ENCODE measurements at places on chromosomes 3 and 15.

- DNase-seq: no peak
Measured at GRCh38 chr3:44337248-44337785, 1.2 kb upstream of the TCAIM start.

- no peak for DNase-seq
Measured at GRCh38 chr3:165859061-165859460, 21.8 kb upstream of the BCHE start.

DNA sequence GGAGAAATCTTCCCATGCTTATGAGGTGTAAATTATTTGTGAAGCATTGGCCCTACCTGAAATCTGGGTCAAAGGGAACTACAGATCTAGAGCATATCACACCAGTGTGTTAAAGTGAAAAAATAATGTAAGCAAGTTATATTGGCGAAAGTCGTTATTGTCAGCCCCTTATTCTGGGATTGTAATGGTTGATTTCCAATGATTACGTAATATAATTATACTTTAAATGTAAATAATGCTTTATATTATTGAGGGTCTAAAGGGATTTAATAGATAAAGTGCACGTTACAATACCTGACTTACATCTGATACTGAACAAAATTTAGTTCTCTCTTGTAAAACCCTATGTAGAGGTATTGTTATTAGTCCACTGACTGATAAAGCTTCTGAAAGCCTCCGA, 101.2 kb downstream of the NEO1 start:
- DNase-seq: no peak

DNA sequence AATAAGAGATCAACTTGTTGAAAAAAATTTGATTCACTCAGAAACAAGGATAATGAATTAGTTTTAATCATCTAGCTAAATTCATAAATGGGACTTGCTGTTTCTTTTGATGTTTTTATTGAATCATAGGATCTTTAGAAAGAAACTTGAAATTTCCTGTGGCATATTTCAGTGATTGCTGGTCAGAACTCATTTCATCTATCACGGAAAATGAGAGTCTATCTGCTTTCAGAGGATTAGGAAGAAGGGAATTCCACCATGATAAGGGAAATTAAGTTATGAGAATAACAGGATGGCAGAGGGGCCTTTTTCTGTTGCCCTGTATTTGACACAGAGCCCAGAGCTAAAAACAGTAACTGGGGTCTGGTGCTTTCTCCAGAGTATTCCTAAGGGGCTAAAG, 44.9 kb upstream of the CCNL1 start:
- no peak for DNase-seq

DNA sequence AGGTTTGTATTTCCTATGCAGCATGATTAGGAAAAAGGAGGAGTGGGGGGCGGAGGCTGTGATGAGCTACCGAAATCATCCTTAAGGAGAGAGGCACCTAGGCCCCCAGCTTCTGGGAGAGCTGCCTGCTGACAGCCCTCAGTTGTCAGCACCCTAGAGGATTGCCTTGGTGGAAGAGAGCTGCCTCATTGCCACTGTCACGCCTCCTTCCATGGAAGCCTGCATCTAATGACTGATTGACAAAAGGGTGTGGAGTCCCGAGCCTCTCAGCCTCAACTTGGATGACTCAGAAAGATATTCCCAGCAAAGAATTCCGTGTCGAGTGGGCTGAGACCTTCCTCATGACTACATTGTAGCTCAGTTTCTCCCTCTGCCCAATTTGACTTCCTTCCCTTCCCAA, 320.4 kb upstream of the PROK2 start:
- DNase-seq: no peak

DNA sequence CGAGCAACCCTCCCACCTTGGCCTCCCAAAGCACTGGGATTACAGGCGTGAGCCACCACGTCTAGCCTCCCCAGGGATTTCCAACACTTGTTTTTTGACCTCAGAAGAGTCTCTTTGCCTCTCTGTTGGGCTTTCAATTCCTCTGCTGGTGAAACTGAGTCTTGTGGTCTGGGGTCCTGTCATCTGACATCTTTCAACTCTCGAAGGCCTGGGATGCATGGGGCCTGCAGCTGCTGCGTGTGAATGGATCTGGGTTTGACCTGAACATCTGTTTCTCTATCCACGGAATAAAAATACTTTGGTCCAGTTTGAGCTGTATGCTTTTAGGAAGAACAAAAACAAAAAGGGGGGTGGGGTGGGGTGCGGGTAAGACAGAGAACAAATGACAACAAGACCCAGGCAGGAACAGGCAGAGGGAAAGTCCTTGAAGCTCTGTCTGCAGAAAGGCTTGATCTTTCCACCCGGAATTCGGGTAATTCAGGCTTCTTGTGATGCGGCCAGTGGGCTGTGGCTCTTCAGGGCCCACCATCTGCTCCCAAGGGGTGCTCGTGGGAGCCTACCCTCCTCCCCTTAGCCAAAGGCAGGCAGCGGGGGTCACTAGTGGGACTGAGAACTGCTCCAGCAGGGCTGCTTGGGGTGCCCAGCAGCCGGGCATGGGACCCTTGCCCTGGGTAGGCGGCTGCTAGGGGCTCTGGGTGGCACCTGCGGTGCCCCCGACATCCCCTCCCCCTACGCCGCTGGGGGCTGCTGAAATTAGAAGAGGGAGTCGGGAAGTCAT, 71.5 kb downstream of the SLC12A8 start:
- no peak for DNase-seq

DNA sequence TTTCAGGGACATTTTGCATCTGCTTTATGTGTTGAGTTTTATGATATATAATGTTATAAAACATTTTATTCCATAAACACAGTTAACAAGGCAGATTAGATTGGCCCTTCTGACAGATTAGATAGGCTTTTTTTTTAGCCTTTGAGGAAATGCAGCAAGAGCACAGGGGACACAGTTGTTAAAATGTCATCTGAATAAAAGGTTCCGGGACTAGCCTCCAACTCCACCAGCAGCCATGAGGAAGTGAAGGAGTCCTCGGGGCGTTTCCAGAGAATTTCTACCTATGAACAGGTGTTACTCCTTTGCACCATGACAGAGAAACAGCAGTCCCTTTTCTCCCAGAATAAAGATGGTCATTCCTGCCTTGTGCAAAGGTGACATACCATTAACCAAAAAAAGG, 167.8 kb upstream of the KBTBD8 start:
- DNase-seq: no peak

- DNase-seq: no peak
Measured at GRCh38 chr15:66943456-66944095, 121.8 kb upstream of the SMAD3 start.

GRCh38 chr15:43879386-43880355, 52.9 kb downstream of the WDR76 start:
- no peak for DNase-seq

GRCh38 chr3:178036451-178037144, 499.6 kb upstream of the KCNMB2 start:
- no peak for DNase-seq

DNA sequence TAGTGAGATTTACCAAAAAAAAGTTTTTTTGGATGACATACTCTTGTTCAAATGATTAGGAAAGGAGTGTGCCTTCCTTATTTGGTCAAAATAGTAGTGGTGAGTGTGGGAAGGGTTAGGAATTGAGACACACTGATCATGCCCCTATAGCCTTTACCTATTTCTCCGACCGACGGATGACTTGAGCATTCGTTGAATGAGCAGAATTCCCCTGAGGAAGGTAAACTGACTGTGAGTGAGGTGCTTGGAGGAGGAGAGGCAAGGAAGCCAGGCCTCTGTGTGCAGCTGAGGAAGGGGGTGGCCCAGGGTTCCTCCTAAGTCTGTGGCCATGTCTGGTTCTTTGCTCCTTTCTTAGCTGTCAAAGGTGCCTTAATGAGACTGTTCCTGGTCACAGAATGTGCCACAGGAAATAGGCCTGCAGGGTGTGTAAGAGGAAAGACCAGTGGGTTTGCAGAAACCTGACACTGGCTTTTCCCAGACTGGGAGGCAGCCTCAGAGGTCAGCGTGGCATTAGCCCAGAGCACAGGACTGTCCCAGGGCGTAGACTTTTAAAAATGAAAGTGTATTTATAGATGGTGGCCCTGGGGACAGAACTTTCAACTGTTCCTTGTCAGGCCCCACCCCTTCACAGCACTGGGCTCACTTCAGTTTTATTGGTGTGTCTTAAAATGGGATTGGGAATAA, 307.7 kb upstream of the C2CD4B start:
- no peak for DNase-seq

- DNase-seq: no peak
Measured at GRCh38 chr3:183375787-183376186, 52.6 kb downstream of the MCF2L2 start.

GRCh38 chr3:128480717-128481437, 12.1 kb downstream of the GATA2 start:
- no peak for DNase-seq

GRCh38 chr15:42721016-42721415, 15.9 kb downstream of the CDAN1 start:
- no peak for DNase-seq

DNA sequence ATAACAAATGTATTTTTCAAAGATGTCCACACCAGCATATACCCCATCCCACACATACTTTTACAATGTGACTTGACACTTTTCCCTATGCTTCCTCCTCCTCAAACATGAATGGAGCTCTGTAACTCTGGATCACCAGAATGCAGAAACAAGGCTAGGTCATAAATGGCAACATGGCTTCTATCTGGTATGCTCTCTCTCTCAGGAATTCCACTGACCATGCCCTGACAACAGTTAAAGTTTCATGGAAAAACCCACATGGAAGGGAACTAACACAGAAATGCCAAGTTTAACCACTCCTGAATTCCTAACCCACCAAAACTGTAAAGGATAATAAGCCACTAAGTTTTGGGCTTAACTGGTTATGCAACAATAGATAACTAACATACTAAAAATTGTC, 19.9 kb downstream of the MYO9A start:
- DNase-seq: no peak

- peak; percentile 74 for DNase-seq
Measured at GRCh38 chr3:115783938-115784738, 160.8 kb downstream of the GAP43 start.

GRCh38 chr3:80238606-80239005, 470.8 kb upstream of the ROBO1 start:
- no peak for DNase-seq

GRCh38 chr3:152050903-152051302, 177.5 kb downstream of the SUCNR1 start:
- DNase-seq: no peak

DNA sequence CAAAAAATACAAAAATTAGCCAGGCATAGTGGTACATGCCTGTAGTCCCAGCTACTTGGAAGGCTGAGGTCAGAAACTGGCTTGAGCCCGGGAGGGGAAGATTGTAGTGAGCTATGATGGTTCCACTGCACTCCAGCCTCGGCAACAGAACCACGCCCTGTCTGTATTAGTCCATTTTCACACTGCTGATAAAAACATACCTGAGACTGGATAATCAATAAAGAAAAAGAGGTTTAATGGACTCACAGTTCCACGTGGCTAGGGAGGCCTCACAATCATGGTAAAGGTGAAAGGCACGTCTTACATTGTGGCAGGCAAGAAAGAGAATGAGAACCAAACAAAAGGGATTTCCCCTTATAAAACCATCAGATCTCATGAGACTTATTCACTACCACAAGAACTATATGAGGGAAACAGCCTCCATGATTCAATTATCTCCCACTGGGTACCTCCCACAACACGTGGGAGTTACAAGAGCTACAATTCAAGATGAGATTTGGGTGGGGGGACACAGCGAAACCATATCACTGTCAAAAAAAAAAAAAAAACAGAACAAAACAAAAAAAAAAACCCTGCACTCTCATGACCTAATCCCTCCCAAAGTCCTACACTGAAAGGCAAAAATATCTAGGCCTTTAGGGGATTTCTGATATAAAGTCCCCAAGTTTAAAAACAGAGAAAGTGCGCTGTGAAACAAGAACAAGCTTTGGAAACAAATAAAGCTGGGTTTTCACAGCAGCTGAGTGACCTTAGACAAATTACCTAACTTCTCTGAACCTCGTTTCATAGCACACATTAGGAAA, 224.7 kb downstream of the IGSF11 start:
- DNase-seq: no peak

GRCh38 chr15:22855791-22856190, 17.3 kb downstream of the NIPA2 start:
- no peak for DNase-seq

DNA sequence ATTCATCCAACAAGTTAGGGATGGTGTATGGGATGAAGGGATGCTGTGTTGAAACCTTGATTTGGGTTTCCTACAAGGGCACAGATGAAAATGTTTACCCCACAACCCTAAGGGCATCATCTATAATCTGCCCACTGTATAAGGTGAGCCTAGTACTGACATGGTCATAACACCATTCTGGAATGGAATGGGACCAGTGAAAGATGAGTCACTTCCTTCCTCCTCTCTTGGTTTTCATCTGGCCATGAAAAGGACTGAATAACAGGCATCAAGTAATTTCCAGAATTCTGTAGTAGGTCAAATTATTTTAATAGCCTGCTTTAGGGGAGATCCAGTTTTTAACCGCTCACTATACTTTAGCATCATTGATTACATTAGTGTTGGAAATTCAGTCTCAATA, 538.6 kb downstream of the NR2F2 start:
- DNase-seq: no peak

DNA sequence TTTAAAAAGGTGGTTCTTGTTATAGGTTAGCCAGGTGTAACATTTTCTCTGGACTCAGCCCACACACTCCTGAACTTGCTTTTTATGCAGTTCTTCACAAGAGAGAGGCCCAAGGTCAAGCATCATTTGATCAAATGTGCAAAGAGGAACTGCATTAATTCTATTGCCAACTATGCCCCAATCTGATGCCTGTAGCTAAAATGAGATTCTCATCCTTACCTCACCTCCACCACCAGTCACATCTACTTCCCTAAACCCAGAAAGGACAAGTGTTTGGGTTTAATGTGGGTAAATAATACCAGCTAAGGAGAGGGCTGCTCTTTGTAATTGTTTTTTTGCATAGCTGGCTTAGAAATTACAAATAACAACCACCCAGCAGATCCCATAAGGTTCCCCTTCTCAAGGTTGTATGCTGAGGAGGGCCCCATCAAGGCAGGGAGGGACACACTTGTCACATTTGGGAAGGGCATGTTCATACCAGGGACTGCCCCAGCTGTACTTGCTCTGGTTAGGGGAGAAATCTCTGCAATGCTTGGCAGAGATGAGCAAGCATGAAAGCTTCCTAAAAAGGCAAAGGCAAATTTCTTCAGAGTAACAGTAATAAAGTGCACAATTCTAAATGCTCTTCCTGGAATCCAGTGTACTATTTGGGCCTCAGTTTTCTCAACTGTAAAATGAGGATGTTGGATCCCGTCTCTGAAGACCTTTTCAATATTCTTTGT, 76.2 kb downstream of the TGFBR2 start:
- no peak for DNase-seq

- DNase-seq: no peak
Measured at GRCh38 chr3:42852441-42852840, 23.2 kb downstream of the CYP8B1 start.

GRCh38 chr3:107201146-107201545, 176.1 kb upstream of the CCDC54 start:
- DNase-seq: no peak
